Stimulated activated CD4-positive, alpha-beta T cell treated with anti-CD3 and anti-CD28 coated beads, Interleukin-15, amount 100 ng/mL, for 1 hour (primary cell): ENCODE measurements at places on chromosomes 1 and 21.

DNA sequence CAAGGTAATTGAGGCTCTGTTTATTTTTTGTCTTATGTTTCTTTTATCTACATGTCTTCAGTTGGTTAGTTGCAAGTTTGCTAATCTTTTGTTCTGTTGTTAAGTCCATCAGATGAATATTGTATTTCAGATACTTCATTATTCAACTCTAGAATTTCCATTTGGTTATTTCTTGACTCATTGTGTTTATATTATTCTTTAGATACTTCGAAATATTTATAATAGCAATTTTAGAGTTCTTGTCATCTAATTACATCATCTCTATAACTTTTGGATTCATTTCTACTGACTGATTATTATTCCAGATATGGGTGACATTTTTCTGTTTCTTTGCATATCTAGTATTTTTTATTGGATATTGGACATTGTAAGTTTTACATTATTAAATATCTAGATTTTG lies 405.6 kb downstream of the PLPP3 start:
- DNase-seq, result no peak

GRCh38 chr1:24364975-24365678 lies 46.0 kb downstream of the GRHL3 start:
- DNase-seq, result no peak

DNA sequence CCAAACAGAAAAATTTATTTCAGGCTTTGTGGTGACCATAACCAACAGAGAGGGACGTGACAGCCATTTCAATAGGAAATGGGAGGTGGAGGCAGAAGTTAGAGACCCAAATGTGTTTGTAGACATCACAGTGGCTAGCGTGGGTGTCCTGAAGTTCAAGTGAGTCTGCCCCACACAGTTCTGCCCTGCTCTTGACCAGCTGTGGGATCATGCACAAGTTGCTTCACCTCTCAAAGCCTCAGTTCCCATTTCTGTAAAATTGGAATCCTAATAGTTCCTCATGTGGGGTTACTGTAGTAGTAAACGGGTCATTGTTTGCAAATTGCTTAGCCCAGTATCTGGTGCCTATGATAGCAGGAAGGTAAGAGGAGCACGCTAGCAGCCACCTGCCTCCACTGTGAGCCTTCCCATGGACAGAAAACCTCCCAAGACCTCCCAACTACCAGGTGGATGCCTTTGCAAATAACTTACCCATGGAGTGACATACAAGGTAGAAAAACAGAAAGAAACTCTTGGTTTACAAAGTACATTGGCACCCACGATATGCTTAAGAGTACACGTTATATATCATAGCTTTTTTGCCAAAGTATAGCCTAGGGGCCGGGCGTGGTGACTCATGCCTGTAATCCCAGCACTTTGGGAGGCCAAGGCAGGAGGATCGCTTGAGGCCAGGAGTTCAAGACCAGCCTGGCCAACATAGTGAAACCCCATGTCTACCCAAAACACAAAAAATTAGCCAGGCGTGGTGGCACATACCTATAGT lies 29.1 kb downstream of the FHAD1 start:
- DNase-seq, result no peak

DNA sequence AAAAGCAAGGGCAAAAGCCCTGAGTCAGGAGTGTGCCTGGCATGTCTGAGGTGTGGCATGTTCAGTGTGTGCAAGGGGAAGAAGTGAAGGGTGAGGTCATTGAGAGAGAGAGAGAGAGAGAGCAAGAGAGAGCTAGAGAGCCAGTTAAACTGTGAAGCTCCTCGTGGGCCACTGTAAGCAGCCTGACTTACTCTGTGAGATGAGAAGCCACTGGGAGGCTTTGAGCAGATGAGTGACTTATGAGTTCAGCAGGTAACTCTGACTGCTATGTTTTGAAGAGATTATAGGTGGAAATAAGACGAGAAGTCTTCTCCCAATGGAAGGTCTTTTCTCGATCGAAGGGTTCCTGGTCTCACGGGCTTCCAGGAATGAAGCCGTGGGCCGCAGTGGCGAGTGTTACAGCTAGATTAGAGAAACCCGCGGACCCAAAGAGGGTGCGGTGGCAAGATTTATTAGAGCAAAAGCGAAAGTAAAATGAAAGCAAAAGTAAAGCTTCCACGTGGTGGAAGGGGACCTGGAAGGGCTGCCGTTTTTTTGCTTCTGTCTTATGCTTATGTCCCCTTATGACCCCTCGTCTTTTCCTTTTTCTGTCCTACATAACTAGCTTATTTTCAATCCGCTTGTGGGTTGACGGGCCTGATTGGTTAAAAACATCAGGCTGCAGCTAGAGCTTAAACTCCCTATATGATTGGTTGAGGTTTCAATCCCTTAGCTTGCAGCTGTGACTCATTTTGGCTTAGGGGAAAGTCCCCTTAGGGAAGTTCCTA lies 323.1 kb upstream of the FAM78B start:
- peak; percentile 10 for DNase-seq

GRCh38 chr1:56278061-56278460 lies 301.3 kb downstream of the PLPP3 start:
- DNase-seq, result no peak

- DNase-seq, result no peak
Measured at GRCh38 chr1:183306317-183307042, 111.7 kb downstream of the NMNAT2 start.
